Globus pallidus (tissue), 1 donor: ENCODE measurements at places on chromosomes 6 and 20.
A peak's percentile ranks its signal among the peaks of the same experiment; 100 is the strongest.

DNA sequence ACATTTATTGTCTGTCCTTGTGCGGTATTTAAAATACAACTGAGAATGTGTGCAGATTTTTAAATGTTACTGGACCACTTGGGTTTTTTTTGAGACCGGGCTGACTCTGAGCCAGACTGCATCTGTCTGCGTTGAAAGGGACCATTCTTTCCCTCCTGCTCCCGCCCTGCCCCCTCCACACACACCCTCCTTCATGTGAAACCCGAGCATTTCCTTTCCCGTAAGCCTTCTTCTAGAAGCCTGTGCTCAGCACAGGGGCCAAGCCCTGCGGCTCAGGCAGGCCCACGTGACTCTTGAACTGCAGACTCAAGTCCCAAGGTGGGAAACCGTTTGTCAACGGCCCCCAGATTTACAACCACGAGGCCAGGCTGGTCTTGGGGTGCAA lies 82.7 kb upstream of the FOXC1 start:
- DNase-seq: peak; percentile 82

GRCh38 chr6:14274546-14275492 lies 157.2 kb downstream of the CD83 start:
- DNase-seq: no peak

GRCh38 chr6:118252474-118252873 lies 295.6 kb upstream of the PLN start:
- DNase-seq: no peak

GRCh38 chr20:25273541-25274358 lies 25.9 kb downstream of the PYGB start:
- DNase-seq: peak; percentile 63

DNA sequence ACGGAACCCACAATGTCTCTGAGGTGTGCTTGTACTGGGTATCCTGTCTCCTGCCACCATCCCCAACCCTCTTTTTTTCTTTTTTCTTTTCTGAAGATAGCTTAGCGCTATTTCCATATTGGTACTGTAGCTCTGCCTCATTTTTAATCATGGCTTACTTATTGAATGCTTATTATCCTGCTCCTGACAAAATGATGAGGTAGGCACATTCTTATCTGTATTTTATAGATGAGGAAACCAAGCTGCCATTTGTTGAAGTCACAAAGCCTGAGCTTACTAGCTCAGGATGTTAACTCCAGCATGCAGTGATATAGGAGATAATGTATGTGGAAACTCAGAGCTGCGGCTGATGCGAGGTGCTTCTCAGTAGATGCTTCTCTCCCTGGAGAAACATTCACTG lies 61.4 kb upstream of the GPR6 start:
- no peak for DNase-seq

DNA sequence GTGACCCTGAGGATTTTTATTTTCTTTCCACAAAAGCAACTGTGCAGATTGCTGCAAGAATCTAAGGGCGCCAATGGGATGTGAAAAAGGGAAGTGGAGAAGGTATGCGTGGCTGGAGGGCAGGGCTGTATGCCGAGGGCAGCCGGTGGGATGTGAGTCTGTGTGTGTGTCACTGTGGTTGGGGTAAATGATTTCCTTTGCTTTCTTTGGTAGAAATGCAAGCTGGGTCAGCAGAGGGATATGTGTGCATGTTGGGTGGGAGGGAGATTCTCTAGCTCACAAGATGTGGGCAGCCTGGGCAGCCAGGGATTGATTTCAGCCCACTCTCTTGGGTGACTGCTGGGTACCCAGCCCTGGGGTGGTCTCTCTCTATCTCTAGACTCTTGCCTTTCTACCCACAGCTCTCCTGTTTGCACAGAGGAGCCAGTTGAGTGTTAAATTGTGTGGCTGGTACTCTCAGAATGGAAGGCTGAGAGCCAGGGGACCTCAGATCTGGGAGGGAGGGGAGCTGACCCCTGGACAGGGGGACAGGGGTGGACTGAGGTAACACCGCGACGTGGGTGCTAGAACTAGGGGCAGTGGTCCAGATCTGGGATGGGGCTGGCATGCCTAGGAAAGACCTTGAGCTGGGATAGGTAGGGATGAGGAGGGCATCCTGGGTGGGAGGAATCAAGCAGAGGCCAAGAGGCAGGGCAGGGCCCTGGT lies 136.8 kb upstream of the RNF24 start:
- DNase-seq: no peak

GRCh38 chr20:43529051-43529450 lies 21.6 kb downstream of the L3MBTL1 start:
- DNase-seq: no peak

- no peak for DNase-seq
These were observed 28.0 kb downstream of the IGF2R start for GRCh38 chr6:159996626-159997497.

DNA sequence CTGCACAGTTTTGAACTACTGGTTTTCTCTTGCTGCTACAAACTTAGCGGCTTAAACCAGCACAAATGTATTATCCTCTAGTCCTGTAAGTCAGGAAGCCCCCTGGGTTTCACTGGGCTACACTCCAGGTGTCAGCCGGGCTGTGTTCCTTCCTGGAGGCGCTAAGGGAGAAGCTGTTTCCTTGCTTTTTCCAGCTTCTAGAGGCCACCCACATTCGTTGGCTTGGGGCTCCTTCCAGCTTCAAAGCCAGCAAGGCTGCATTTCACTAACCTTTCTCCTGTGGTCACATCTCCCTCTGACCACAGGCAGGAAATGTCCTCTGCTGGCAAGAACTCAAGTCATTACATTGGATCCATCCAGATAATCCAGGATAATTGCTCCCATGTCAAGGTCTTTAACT lies 350.6 kb upstream of the PLCB4 start:
- no peak for DNase-seq

- no peak for DNase-seq
These were observed 62.9 kb upstream of the ARG1 start for GRCh38 chr6:131510094-131510493.

- no peak for DNase-seq
These were observed 9.3 kb upstream of the ID4 start for GRCh38 chr6:19827903-19828302.
